ENCODE measurements at places on chromosomes 2 and 18.

DNA sequence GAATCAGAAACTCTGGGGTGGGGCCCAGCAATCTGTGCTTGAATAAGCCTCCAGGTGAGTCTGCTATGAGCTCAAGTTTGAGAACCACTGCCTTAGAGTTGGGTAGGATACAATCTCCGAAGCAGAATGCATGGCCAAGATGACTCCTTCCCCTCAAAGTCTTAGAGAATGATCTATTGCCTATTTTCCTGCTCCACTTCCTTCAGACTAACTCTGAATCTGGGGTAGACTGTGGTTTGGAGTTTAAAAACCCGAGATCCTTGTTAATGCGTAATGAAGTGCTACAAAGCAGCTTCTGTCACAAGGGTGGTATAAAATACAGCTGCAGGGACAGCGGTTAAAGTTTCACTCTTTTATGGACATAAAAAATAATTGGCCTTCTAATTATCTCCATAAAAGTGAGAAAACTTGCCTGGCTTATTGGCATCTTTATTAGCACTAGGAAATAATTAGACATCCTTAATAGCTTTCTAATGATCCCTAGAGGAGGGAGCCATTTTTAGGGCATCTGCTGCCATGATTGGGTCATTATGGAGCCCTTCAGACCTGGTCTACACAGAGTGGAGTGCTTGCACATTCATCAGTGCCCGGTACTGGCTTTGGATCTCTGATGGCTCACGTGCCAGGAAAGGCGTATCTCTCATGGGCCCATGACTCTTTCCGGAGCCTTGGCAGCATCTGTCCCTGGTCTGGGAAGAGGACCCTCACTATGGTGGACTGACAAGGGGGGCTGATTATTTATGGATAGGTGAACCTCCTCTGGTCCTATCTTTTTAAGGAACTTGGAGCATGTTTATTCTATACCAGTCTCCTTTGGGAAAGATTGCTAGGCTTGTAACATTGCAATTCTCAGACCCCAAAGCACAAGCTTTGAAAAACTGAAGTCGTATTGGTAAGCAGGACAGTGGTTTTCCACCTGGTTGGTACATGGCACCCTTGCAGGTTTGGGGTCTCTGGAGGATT is 28.2 kb downstream of the SIX2 start:
- DNase-seq, result no peak

DNA sequence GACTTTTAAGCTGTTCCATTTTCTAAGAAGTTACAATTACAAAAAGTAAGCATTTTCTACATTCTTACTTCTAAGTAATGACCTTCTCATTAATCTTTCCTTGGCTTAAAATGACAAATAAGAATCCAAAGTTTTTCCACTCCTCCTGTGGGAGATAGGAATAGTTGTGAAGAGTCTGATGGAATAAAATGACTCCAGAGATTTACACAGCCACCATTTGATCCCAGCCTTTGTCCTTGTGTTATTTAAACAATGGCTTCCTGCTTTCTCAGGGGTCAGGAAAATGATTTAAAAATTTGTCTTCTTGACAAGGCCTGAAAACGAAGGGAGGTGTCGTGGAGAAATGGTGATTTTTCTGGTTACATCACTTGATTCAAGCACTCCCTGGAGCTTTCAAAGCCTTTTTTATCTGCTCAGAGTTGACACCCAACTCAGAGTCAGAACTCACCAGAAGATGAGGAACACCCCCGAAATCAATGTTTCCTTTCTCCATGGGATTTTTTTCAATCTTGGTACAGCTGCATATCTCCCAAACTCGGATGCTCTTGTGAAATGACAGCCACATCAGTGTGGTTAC is 106.5 kb downstream of the GALNT3 start:
- no peak for DNase-seq

DNA sequence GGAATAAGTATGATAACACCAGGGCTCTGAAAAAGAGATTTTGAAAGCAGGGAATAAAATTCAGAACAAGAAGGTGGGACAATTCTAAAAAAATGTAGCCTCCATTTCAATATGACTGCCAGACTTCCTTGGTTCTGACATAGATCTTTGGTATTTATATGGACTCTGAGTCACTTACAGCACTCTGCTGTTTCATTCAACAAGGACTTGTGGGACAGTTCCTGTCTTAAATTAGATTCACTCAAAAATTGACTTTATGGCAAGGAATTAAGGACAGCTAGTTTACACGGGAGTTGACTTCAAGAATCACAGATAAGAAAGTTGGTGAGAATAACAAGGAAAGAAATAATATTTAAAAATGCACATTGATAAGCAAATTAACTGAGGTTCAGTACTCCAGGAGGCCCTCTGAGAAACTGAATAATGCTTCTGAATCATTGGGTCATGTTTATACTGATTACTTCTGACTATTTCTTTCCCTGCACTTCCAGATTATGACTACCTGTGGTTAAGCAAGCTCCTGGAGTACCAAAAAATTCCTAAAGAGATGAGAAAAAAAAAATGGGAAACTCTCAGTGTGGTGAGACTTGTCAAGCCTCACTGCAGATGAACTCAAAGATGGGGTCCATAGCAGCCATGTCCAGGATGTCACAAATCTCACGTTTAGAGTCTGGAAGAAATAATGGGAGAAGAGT is 828.3 kb upstream of the PIK3C3 start:
- no peak for DNase-seq

DNA sequence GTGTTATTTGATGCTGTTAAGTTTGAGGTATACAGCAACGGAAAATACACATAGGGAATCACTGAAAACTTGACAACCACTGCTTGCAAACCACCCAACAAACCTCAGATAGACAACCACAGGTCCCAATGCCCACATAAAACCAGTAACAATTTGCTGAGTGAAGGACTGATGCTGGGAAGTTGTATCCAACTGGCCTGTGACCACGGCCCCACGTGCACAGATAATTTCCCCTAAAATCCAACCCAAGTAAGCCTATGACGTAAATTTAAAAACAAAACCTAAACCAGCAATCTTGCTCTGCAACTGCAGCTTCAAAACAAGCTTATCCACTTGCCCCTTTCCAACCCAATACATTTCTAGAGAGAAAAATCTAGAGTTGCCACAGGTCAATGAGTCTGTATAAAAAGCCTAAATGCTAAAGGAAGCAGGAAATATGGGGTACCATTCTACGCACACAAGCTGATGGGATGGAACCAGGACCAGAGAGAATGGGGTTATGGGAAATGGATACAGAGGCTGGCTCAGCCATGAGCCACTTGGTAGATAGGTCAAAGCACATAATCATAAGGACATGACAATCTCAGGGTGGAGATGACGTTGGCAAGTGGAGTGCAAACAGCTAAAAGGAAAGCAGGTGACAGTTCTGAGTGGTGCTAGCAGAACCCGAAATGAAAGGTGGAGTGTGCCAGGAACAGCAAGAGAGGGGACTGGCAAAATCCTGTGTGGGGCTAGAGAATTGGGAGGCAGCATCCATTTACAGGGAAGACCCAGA is 27.8 kb upstream of the CREB1 start:
- DNase-seq, result no peak

DNA sequence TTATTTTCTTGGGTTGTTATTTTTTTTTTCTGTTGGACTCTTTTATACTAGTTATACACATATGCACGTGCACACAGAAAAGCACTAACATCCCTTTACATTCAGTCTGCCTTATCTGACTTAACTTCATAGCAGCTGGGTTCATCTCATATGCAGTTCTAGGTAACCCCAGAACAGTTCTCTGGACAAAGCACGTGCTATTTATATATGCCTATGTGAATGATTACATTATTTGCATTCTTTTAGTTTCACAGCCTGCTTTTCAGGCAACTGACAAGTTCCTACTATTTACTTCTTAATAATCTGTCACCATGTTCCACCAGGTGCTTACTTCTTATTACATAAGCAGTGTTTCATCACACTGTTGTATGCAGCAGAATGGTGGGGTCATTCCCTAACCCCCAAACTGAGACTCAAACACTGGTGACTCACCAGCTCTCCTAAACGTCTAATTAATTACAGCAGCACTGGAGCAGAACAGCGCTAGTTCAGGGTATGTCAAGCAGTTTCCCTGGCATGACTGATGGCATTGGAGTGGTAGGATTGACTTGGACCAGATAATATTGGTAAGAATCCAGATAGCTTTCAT is 372.8 kb downstream of the CLIP4 start:
- no peak for DNase-seq

- DNase-seq, result no peak
Measured at GRCh38 chr18:56517196-56517595, 121.2 kb downstream of the TXNL1 start.

DNA sequence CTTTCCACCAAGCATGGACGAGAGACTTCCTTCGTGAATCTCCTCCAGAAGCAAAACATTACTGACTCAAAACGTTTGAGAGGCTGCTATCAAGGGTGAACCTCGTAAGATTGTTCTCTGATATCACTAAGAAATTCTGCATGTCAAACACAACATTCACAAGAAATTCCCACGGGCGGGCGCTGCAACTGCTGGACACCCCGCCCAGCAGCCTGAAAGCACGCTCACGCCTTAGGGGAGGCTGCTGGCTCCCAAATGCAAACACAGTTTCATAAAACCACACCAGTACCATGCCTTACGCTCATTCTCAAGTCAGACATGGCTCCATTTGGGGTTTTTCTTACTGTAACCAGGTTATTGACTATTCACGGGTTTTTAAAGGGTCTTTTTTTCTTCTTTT is 39.0 kb downstream of the MBP start:
- DNase-seq, result no peak

- DNase-seq, result no peak
Measured at GRCh38 chr2:219173176-219173575, 3.3 kb upstream of the SLC23A3 start.

DNA sequence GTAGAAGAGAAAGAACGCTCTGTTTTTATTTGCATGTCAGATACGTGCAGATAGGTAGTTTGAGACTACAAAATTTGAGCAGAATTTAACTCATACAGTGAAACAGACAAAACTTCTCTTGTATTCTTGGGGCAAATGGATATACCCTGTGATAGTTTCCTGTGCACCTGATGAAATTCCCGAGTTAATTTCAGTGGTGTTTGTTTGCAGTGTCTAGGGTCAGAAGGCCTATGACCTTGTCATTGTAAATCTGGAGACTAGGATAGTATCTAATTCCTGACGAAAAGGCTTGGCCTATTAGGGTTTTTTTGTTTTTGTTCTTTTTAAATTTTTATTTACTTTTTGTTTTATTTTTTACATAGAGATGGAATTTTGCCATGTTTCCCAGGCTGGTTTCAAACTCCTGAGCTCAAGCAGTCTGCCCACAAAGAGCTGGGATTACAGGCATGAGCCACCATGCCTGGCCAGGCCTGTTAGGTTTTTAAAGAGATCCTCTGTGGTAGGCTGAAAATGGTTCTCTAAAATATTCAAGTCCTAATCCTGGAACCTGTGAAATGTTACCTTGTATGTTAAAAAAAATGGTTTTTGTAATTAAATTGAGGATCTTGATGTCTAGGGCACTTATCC is 17.6 kb downstream of the LCLAT1 start:
- no peak for DNase-seq

- no peak for DNase-seq
Measured at GRCh38 chr2:64678771-64679590, 25.3 kb upstream of the SERTAD2 start.

DNA sequence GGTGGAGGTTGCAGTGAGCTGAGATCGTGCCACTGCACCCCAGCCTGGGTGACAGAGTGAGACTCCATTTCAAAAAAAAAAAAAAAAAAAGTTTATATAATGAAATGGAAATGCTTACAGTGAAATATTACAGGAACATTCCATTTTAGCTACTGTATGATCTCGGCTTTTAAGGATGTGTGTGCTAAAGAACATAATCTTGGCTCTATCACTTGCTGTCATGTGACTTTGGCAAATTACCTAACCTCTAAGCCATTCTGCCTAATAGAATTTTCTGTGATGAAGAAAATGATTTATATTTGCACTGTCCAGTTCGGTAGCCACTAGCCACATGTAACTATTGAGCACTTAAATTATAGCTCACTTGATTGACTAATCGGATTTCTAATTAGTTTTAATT is 36.3 kb downstream of the SMAD4 start:
- no peak for DNase-seq

- no peak for DNase-seq
Measured at GRCh38 chr2:43212216-43212835, 14.1 kb downstream of the ZFP36L2 start.

DNA sequence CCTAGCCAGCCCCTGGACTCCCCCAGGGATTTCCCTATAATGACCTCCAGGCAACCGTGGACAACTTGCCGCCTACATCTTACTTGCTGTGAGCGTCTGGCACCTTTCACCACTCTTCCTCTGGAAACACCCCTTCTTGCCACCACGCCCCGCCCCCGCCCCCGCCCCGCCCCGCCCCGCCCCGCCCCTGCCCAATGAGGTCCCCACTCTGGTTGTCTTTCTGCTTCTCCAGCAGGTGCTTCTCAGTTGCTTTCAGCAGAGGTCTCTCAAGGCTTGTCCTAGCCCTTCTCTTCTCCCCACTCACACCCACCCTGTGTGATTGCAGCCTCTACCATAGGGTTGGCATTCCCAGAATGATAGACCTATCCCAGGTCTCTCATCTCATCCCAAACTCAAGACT is 214.5 kb downstream of the EN1 start:
- DNase-seq, result no peak

GRCh38 chr2:44267796-44268648 is 7.3 kb upstream of the SLC3A1 start:
- DNase-seq, result no peak

GRCh38 chr2:88095022-88095421 is 27.4 kb downstream of the SMYD1 start:
- DNase-seq, result no peak
